Stimulated activated CD4-positive, alpha-beta T cell treated with anti-CD3 and anti-CD28 coated beads, Interleukin-2, amount 100 ng/mL, for 24 hours (primary cell): ENCODE measurements at places on chromosomes 11 and 22.

DNA sequence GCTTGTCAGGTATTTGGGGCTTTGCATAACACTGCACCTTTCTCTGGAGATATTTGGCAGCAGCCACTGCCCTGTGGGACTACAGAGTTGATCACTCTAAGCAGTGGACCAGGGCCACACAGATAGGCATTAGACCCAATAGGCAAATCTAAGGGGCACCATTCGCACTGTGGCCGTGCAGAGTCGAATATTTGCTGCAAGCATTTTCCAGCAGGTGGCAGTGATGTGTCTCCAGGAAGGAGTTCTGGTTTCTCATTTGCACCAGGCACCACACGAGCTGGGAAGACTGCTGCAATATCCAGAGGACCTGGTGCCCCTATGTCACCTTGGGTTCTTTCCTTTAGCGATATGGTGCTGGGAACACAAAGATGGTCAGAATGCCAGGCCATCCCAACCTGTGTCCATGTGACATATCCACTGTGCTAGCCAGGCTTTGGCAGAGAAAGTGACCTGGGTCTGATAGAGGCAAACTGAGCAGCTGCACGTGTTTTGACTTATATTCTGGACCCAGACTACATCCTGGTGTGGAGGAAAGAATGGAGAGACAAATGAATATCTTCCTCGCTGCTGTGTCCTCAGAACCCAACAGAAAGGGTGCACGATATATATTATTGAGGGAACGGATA, 318.7 kb downstream of the BUD13 start:
- DNase-seq: no peak

GRCh38 chr22:38871360-38872171, 450 bp downstream of the CBX6 start:
- peak; percentile 48 for DNase-seq

- DNase-seq: peak; percentile 81
Observed at GRCh38 chr22:29072193-29072978, 449 bp upstream of the KREMEN1 start.

- no peak for DNase-seq
Observed at GRCh38 chr11:2178906-2179494, 7.4 kb upstream of the TH start.

DNA sequence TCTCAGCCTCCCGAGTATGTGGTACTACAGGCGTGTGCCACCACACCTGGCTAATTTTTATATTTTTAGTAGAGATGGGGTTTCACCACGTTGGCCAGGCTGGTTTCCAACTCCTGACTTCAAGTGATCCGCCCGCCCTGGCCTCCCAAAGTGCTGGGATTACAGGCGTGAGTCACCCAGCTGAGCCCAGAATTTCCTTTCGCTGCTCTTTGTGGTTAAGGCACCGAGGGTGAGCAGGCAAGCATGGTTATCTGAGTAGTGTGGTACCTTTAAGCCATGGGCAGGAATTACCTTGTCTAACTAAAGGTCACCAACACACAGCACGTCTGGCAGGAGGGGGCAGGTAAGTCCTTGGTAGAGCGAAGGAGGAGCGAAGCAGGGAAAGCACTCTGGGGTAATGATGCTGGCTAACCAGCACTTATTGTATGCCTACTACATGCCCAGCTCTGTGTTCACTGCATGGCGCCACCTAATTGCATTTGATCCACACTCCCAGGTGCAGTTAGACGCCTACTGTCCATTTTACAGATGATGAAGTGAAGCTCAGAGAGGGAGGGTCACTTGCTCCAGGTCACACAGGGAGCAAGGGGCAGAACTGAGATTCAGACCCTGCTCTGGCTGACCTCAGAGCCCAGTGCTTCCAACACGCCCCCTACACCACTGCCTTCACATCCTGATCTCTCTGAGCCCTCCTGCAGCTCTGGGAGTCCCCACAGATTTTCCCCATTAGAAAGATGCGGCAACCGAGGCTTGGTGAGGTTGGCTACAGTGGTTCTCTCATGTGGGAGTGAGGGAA, 45.7 kb downstream of the TRIOBP start:
- no peak for DNase-seq

GRCh38 chr11:16184588-16184987, 171.8 kb downstream of the SOX6 start:
- no peak for DNase-seq

DNA sequence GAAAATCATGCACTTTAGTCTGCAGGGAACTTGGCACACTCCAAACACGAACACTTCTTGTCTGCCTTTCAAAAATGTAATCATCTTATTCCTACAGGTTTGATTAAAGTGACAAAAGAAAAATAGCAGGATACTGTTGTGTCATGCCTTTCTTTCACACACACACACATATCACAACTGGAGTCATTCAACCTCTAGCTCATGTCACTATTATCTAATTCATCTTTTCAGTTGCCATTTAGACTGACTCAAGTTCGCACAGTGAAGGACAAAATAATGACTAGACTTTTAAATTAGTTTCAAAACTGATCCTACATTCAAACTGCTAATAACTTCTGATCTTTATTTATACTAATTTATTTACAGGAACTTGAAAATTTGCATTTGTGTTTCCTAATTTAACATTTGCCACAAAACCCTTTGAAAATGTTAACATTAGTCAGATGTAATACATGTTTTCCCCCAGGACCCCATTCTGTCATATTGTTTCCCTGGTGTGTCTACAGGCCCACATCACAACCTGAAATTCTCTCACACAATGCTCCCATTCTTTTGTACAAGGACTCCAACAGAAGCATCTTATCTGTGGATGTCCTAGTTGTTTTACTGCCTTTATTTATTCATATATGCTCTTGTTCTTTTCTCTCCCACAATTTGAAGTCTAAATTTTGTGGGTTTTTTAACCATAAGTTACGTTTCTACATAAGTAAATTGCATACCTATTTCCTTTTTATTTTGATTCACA, 171.1 kb downstream of the GRIA4 start:
- DNase-seq: no peak

GRCh38 chr22:45014654-45015053, 4.8 kb upstream of the PHF21B start:
- DNase-seq: no peak

DNA sequence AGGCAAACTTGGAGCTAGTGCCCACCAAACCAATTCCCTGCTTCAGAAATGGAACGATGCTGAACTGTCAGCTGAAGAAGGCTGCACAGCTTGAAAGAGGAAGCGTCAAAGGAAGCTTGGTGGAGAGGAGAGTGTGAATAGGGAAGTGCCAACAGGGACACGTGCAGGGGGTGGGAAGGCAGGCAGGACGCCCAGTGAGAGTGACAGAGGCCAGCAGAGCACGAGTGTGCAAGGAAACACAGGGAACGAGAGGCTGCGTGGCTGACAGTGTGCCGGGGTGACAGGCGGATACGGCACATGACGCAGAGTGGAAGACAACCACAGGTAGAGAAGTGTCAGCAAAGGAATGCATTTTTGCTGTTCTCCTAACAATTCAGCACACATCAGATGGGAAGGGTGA, 196.4 kb downstream of the LARGE1 start:
- DNase-seq: no peak

- DNase-seq: no peak
Observed at GRCh38 chr11:44988111-44988510, 37.4 kb upstream of the TP53I11 start.

GRCh38 chr11:93131709-93132108, 66.1 kb downstream of the SLC36A4 start:
- no peak for DNase-seq

GRCh38 chr11:104092744-104093143, 56.3 kb downstream of the DDI1 start:
- no peak for DNase-seq
